ENCODE measurements at places on chromosomes 4 and X.

GRCh38 chr4:36737691-36738090 is 456.3 kb downstream of the DTHD1 start:
- no peak for DNase-seq

- no peak for DNase-seq
These were observed 131.7 kb downstream of the CLCN4 start for GRCh38 chrX:10288373-10288975.

- DNase-seq: no peak
These were observed 1.9 kb downstream of the PHKA1 start for GRCh38 chrX:72712094-72712755.

GRCh38 chrX:129642641-129643040 is 12.1 kb downstream of the APLN start:
- DNase-seq: no peak

DNA sequence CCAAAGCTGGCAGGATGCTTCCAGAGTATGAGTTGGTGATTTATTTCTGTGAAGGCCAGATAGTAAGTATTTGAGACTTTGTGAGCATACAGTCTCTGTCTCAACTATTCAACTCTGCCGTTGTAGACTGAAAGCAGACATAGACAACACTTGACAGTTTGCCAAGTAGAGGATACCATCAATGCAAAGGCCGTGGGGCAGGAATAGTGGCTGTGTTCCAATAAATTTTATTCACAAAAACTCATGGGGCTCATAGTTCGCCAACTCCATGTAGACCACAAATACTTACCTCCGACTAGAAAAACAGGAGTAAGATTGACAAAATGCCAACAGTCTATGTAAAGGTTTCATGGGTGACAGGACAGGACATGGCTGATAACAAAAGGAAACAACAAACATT is 3.7 kb upstream of the PIR start:
- no peak for DNase-seq

GRCh38 chr4:163902417-163902816 is 407.9 kb downstream of the TMA16 start:
- no peak for DNase-seq

GRCh38 chr4:113300471-113300928 is 251.0 kb downstream of the ANK2 start:
- no peak for DNase-seq

- no peak for DNase-seq
These were observed 23.9 kb upstream of the GPR34 start for GRCh38 chrX:41664908-41665307.

DNA sequence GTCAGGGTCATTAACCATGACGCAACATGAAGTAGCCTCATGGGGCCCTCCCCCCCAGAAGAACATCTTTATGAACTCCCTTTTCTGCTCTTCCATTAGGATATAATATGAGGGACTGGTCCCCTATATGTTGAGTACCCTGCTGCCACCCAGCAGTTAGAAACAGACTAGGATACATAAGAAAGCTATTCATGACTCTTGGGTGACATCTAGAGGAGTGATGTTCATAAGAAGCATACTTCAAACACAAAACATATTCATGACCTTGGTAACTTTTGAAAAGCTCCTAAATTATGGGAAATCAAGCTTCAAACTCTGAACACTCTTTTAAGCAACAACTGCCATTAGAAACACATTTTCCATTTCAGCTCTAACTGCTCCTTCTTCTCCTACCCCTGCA is 155.2 kb upstream of the SPIN4 start:
- DNase-seq: no peak

GRCh38 chr4:41095973-41096372 is 118.4 kb downstream of the APBB2 start:
- DNase-seq: no peak

DNA sequence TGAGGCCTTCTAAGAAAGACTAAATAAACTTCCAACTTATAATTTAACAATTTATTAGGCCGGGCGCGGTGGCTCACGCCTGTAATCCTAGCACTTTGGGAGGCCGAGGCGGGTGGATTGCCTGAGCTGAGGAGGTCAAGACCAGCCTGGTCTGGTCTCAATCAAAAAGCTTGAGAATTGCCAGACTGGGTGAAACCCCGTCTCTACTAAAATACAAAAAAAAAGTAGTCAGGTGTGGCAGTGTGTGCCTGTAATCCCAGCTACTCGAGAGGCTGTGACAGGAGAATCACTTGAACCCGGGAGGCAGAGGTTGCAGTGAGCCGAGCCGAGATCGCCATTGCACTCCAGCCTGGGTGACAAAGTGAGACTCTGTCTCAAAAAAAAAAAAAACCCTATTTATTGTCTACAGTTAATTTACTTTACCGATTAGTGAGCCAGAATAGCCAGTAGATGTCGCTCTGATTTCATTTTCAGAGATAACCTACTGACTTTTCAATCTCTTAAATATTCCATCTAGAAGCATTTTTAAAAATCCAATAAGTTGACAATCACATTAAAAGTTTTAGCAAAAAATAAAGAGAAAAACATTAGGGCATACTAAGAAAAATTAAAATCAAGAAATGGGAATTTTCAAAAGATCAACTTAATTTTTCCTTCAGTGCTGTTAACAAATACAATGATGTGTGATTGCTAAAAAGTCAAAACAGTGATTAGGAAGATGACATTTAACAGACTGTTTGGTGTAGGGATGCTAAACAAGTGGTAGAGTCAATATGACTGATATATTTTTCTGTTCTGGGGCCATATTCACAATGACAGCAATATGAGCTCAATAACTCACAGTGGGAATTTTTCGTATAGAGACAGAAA is 4.3 kb upstream of the SHROOM3 start:
- no peak for DNase-seq

DNA sequence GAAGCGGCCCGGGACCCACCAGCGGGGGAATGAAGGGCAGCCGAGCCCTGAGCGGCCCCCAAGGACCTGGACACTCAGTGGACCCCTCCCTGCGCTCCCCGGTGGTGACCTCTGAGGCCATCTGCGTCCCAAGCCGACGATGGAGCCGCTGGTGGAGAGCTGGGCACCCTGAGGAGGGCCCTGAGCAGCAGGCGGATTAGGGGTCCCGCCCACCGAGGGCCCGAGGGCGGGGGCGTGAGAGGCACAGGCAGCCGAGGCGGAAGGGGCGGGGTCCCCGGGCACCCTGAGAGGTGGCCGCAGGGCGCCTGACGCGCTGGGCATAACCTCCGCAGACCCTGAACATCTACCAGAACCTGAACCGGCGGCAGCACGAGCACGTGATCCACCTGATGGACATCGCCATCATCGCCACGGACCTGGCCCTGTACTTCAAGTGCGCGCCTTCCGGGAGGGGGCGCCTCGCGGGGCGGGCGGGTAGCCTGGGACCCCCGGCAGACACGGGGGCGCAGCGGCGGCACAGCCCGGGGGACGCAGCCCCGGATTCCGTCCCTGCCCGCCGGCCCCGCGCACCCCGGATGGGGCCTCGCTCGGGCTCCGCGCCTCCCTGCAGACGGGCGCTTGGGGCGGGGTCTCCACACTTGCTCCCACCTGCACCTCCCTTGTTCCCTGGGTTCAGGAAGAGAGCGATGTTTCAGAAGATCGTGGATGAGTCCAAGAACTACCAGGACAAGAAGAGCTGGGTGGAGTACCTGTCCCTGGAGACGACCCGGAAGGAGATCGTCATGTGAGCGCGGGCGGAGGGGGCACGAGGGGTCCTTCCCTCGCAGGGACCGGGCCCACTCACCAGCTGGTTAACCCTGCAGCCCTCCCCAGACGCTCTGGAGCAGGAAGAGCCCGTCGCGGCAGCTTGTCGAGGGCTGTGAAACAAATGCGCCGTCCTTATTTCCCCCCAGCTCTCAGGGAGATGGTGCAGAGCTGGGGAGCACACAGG is 10.3 kb downstream of the ATP5ME start:
- DNase-seq: peak; percentile 83

DNA sequence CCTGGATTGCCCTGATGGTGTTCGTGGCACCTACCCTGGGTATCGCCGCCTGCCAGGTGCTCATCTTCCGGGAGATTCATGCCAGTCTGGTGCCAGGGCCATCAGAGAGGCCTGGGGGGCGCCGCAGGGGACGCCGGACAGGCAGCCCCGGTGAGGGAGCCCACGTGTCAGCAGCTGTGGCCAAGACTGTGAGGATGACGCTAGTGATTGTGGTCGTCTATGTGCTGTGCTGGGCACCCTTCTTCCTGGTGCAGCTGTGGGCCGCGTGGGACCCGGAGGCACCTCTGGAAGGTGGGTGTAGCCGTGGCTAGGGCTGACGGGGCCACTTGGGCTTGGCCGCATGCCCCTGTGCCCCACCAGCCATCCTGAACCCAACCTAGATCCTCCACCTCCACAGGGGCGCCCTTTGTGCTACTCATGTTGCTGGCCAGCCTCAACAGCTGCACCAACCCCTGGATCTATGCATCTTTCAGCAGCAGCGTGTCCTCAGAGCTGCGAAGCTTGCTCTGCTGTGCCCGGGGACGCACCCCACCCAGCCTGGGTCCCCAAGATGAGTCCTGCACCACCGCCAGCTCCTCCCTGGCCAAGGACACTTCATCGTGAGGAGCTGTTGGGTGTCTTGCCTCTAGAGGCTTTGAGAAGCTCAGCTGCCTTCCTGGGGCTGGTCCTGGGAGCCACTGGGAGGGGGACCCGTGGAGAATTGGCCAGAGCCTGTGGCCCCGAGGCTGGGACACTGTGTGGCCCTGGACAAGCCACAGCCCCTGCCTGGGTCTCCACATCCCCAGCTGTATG is 1.8 kb downstream of the AVPR2 start:
- peak; percentile 9 for DNase-seq

- no peak for DNase-seq
These were observed 71.8 kb downstream of the C4orf33 start for GRCh38 chr4:129167640-129168260.

GRCh38 chr4:89878611-89879010 is 16.0 kb upstream of the MMRN1 start:
- no peak for DNase-seq

- no peak for DNase-seq
These were observed 142.1 kb downstream of the CPEB2 start for GRCh38 chr4:15144249-15144966.

DNA sequence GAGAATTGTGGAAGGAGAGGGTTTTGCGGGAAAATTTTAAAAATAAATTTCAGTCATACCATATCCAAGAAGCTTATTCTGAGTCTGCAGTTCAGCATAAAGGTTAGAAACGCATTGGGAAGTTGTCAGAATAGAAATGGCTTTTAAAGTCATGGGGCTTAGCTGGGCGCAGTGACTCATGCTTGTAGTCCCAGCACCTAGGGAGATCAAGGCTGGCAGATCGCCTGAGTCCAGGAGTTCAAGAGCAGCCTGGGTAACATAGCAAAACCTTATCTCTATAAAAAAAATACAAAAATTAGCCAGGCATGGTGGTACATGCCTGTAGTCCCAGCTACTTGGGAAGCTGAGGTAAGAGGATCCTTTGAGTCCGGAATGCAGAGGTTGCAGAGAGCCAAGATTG is 3.9 kb upstream of the PLA2G12A start:
- no peak for DNase-seq

GRCh38 chrX:119579414-119579813 is 5.1 kb downstream of the UBE2A start:
- DNase-seq: no peak

DNA sequence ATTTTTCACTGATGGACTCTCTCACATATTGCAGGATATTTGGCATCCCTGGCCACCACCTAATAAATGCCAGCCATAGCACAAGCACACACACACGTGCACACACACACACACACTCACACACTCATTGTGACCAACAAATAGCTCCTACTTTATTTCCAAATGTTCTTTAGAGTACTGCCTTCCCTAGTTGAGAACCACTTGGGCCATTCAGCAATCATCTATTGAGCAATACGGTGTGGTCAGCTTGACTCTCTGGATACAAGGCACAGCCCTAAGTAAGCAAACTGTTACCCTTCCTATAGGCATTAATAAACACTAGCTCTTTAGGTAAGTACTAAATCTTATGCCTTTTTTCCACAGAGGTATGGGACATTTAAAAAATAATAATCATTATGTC is 21.1 kb downstream of the CORIN start:
- DNase-seq: no peak

DNA sequence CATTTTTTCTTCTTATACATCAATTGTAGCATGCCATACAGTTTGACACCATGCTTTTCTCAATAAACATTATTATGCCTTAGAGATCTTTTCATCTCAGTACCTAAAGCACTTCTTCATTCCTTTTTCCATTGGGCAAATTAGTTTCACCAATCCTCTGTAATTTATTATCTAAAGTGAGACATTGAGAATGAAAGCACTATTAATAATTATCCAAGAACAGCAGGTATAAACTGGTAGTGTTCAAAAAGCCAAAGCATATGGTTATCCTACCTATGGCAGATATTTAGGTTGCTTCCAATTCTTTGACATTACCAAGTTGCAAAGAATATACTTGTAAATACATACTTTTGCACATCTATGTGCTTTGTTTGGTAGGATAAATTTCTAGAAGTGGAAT is 15.6 kb downstream of the LAMTOR3 start:
- no peak for DNase-seq

- no peak for DNase-seq
These were observed 147.7 kb upstream of the GRIA3 start for GRCh38 chrX:123036401-123036800.

DNA sequence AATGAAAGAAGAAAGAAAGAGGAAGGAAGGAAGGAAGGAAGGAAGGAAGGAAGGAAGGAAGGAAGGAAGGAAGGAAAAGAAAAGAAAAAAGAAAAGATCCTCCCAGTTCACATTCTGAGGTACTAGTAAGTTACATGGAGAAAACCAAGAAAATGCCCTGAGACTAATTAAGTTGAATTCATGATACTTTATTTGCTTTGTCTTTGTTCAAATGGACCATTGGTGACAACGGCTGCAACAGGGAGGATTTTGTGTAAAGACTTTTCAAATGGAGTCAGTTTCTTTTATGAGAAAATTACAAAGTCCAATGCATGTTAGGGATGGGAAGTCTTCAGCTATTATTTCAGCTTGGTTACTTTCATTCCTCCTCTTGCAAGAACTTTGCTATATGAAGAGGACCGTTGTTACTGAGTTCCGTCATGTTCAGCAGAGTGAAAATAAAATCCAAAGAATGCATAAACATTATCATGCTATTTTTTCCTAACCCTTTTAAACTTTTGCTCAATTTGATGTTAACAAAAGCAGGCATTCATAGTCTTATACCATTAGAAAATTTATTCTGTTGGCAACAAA is 8.3 kb downstream of the VCX3A start:
- no peak for DNase-seq

DNA sequence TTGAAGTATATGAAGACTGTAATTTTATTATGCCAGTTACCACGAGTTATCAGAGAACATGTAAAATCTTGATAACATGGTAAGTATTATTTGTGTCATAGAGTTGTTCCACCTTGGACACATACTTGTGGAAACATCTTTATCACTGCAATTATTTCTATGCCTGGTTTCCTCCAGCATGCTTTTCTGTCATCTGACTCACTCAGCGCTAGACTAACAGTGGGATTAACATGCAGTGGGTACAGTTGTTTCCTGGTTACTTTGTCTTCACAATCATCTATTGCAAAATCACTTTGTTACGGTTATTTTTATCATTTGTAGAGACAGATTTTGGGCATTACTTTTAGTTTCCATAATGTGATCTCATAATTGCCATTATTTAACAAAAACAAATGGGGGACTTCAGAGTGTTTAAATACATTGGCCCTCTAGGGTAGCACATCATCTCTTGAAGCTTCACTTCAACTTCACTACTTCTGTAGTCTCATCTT is at the start of gene STATH:
Gene STATH (plus strand): TSS at position 441 of the 491 bp plus-strand sequence. CDS start 2,472 bp downstream, outside the sequence.
- no peak for DNase-seq

GRCh38 chr4:20983763-20984575 is 283.7 kb downstream of the PACRGL start:
- no peak for DNase-seq

- no peak for DNase-seq
These were observed 50.0 kb upstream of the TBC1D9 start for GRCh38 chr4:140806163-140806562.
